NCI-H2081 treated with DMSO at 0.1 percent for 48 hours (cell line): ENCODE measurements at places on chromosomes 3 and 15.

- no peak for DNase-seq
These were observed 259.5 kb downstream of the MECOM start for GRCh38 chr3:169403855-169404519.

- no peak for DNase-seq
These were observed 43.9 kb upstream of the IL12A start for GRCh38 chr3:159944781-159945180.

- DNase-seq: no peak
These were observed 305.3 kb downstream of the CHST2 start for GRCh38 chr3:143424874-143425273.

- DNase-seq: no peak
These were observed 1016.0 kb downstream of the MCTP2 start for GRCh38 chr15:95247071-95247984.

- DNase-seq: no peak
These were observed 30.2 kb downstream of the ABI3BP start for GRCh38 chr3:100963041-100963440.

DNA sequence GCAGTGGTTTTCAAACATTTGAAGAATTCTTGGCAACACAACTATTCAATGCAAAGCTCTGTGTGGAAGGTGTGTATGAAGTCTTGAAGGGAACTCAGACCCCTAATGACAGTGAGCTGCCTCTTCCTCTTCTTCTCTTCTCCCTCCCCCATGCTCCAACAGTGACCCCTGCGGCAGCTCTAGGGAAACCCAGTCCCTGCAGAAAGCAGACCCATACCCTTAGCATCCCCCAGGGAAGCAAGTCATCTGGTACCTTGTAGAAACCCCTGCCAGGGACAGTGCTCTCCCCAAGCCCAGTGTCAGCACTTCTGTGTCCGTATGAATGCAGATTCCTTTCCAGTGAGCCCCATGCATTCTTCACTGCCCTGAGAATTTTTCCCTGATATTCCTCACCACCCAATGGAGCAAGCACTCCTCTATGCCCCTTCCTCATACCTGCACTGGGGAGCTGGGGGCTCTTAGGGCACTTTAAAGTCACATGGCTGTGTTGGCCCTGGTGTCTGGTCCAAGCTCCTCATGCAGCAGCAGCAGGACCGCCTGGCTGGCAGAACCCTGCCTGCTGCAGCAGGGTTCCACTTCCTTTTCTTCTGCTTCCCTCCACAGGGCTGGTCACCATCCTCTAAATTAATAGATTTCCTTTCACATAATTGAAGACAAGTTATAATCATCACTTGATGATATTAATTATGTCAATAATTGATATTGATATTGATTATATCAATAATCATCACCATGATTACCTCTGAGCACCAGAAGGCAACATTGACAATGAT, 442.5 kb downstream of the EPHB1 start:
- no peak for DNase-seq
